ENCODE measurements at places on chromosomes 7 and 10.

- DNase-seq = no peak
Observed at GRCh38 chr7:140669352-140669751, 3.4 kb upstream of the ADCK2 start.

DNA sequence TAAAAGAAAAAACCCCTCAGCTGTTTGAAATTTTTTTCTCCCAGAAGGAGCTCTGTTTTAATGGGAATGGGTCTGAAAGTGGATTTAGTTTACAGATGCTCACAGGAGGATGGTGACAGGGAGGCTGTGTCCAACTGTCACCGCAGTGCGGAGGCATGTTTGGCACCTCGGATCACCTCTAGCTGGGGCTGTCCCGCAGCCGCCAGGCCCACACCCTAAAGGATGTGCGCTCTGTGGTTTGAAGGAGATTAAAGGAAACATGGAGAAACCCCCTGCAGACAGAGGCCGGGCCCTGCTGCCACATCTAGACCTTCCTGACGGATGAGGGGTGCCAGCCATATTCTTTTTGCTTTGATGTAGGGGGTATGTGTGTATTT, 160.6 kb downstream of the DNAJB6 start:
- no peak for DNase-seq

- DNase-seq = no peak
Observed at GRCh38 chr10:110181451-110181850, 26.0 kb upstream of the MXI1 start.

GRCh38 chr7:133517766-133518165, 264.9 kb downstream of the EXOC4 start:
- no peak for DNase-seq

- DNase-seq = peak; percentile 33
Observed at GRCh38 chr7:91789558-91789957, 90.9 kb downstream of the MTERF1 start.

GRCh38 chr10:96614515-96614914, 27.7 kb upstream of the TM9SF3 start:
- DNase-seq = peak; percentile 63

DNA sequence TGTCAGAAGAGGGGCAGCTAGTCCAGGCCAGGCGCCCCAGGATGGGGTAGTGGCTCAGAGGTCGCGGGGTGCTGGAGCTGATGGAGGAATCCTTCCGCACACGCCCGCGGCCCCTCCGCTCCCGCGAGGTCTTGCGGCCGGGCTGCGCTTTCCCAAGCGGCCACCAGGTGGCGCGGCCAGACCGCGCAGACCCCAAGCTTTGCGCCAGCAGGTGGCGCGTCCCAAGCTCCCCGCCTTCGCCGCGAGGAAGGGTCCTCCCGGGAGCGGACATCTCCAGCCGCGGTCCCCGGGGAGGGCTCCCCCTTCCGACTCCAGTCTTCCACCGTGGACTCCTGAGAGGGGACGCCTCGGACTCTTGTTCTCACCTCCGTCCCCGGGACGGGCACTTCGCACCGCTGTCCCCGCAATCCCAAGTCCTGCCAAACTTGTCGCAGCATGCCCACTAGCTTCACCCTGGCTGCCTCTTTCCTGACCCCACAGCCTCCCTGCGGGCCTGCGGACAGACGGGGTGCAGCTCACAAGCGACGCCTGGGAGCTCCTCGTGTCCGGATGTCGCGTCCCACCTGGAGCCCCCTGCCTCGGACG, 19.4 kb downstream of the KCNK18 start:
- peak; percentile 95 for DNase-seq

GRCh38 chr7:152336754-152337368, 98.9 kb downstream of the KMT2C start:
- DNase-seq = peak; percentile 57

GRCh38 chr7:55570939-55571338, 1.4 kb downstream of the VOPP1 start:
- DNase-seq = peak; percentile 83

DNA sequence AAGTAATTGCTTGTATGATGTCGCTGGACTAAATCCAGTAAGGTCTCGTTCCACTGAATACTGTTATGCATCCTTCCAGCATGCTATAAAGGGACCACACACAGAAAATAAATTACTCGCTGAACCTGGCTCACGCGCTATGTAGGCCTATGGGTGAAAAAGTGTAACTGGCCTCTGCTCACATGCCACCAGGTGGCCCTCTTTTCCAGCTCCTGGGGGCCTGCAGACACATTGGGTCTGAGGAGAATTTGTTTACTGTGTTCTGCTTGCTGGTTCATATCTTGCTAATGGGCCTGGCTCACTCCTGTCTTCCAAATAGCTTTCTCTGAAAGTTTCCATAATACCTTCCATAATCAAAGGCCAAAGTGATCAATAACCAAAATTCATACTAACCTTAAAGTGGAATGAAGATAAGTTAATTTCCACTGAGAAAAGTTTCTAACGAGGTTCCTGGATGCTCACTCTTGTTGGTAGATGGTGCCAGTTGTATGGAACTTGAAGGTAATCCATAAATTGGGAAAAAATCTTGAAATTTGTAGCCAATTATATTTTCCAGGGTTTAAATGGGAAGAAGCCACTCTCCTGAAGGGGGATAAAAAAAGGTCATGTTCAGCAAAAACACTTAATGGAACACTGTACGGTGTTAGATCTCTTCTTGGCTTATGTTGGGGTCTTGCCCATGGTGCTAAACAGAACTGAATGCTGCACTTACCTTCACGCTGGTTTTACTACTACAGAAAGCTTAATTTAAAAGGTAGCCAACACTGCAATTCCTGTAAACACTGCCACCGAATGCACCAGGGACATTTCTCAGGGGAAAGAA, 27.0 kb upstream of the ZPBP start:
- no peak for DNase-seq

- DNase-seq = no peak
Observed at GRCh38 chr7:149688836-149689235, 84.6 kb downstream of the ZNF467 start.

GRCh38 chr7:50795831-50796230, 13.1 kb upstream of the GRB10 start:
- DNase-seq = no peak

GRCh38 chr7:79930604-79931003, 204.0 kb upstream of the GNAI1 start:
- no peak for DNase-seq

DNA sequence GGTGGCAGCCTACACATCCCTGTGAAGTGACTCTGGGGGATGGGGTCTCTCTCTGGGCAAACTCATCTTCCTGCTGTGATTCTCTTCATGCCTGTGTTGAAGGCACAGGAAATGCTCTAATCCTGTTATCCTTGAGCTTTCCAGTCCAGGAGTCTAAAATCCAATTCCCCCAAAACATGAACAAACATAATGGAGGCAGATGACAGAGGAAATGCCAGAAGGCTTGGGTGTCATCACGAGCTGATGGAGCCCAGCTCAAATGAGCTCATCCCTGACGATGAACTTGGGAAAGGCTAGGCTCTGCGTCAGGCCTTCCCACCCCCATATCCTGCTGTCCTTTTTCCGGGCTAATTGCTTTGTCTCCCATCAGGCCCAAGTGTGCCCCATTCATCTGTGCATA, 165.9 kb upstream of the PODXL start:
- DNase-seq = peak; percentile 28

DNA sequence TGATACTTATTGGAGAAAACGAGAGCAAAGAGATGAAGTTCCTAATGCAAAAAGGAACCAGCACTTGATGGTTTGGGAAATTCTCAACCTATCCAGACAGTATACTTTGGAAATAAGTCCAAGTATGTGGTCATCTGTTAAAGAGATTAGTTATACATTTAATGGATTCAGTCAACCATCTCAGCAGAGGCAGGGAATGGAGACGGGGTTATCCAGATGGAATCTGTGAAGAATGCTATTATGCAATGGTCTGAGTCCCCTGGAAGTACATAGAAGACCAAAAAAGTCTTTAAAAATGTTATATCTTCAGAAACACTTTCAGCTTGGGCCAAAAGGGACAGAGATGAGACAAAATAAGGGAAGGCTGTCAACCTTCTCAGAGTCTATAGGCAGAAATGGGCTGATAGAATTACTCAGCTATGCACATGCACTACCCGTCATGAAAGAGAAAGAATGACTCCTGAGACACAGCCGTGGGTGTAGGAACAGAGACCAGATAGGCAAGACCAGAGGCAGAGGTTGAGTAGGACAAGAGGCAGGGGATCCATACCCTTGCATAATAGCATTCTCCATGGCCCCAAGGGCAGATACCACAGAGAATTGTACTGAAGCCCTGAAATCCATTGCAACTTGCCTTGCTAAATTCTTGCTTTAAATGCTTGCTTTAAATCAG, 738.8 kb upstream of the POT1 start:
- DNase-seq = no peak
